B cell (primary cell): ENCODE measurements at places on chromosomes 16 and 17. TPM values are rescaled to one million over a fixed set of nuclear protein-coding genes. Genes with fewer than 3 reads are reported as not detected.

GRCh38 chr17:57490890-57491289 is 234.6 kb downstream of the MSI2 start:
- DNase-seq, result no peak

The SLC52A1 gene
- not detected in 2 replicates for total RNA-seq

The CCL14 gene
- not detected in 2 replicates for total RNA-seq

The CASKIN1 gene
- 0.05 TPM in 1 of 2 replicates, not detected in the other for total RNA-seq

DNA sequence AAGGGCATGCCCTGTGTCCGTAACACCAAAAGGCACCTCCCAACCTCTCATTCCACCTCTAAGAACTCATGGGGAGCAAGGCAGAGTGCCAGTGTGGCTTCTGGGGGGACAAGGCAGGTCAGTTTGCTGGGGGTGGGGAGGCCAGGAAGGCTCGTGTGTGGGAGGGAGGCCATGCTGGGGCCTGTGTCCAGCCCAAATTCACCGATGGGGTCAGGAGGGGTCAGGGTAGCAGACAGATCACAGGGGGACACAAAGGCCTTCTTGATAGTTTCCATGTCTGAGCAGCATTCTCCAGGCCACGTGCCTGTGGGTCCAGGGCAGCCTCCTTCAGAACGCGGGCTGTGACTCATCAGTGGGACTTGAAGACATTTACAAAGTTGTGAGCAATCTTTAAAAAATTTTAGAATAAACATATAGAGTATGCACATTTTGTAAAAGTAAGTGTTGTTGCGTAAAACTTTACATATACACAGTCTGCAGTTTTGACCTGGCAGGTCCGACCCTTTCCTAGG is 20.9 kb downstream of the SPACA3 start:
- no peak for DNase-seq

GRCh38 chr17:42969001-42969581 is 4.8 kb upstream of the AARSD1 start:
- no peak for DNase-seq

The WSCD1 gene
- total RNA-seq, result not detected in 2 replicates

DNA sequence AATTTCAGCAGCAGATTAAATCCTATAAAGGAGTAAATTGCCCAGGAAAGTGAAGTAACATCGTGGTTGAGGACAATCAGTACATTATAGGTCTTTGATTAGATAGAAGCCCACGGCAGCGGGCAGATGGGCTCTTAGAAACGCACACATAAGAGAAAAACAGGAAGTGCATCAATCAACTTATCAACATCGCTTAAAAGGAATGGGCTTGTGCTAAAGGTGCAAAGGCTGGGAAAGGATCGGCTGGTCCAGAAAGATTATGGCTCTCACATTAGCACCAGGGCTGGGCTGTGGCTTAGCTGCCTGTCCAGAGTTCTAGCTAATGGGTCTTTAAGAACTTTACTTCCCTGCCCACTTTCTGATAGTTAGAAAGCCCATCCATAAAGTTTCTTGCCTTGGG is 292.0 kb upstream of the TNRC6C start:
- no peak for DNase-seq

- DNase-seq, result no peak
Measured at GRCh38 chr16:87252269-87252970, 64.8 kb downstream of the C16orf95 start.

- no peak for DNase-seq
Measured at GRCh38 chr16:535446-536405, 8.2 kb downstream of the CAPN15 start.

DNA sequence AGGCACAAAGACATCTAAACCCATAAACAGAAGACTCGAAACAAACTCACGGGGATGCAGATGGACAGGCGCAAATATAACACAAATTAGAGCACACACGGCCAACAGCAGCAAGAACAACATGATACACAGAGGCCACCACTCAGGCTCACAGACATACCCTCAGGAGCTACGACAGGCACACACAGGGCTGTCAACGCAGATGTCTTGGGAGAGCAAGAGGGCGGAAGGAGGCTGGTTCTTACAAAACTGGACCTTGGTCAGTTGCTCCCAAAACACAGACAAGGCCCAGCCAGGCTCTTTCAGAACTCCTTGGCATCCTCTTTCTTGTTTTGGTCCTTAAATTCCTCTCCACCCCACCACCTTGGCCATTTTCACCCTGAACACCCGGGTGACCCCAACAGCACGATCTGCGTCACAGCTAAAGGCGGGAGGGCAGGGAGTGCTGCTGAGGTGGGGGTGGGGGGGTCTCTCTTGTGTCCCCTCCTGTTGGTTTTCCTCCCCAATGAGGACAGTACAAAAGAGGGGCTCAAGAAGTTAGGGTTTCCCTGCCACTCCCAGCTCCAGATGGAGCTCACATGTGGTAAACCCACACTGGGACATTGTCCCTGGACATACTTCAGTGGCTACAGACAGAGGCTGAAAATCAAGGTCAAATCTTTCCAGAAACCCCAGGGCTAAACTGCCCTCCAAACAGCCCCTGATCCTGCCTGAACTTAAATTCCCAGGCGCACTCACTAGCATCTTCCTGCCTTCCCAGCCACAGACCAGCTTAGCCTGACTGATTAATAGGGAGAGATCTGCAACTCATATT is 221.3 kb downstream of the C16orf78 start:
- no peak for DNase-seq

DNA sequence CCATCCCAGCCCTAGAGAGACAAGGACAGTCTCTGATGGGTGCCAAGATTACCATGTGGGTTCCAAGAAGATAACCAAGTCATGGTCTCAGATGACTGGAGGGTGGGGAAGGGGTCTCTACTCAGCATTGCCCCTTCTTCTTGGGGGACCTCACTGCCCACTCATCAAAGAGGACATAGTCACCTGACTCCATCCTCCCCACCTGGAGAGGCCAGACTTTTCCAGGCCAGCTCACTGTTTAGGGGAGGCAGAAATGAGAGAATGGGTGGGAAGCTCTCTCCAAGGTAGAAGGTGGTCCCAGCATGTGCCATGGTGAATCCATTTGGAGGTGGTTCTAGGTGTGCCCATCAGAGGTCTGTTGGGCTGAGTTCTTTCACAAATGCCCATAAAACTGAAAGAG is 20.7 kb upstream of the IL21R start:
- DNase-seq, result no peak

GRCh38 chr17:58324409-58325288 is 3.9 kb downstream of the TSPOAP1 start:
- peak; percentile 46 for DNase-seq

DNA sequence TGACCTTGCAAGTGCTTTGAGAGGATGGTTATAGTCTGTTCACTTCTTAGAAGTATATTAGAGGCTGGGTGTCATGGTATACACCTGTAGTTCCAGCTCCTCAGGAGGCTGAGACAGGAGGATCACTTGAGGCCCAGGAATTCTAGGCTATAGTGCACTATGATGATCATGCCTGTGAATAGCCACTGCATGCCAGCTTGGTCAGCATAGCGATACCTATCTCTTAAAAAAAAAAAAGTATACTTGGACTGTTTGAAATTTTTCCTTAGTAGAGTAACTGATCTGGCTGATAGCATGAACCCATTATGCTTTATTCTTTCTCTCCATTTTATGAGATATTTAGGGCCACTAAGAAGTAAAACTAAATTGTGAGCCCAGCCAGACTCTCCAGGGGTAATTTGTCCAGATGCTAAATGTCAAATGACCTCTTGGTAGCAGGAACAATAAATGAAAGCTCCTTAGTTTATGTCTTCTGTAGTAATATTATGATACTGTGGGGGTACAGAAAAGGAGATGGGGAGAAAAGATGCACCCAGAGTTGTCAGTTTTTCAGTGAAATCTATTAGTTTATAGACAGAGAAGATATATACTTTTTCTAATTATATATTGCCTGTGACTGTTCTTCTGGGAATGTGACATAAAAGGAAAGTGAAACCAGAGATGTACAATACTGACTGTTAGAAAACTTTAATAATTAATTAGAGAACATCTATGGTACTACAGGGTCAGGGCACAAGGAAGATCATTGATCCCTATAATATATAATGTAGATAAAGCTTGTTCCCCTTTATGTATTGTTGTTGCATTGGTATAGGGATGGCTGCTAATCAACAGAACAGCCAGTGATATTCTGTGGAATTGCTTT is 335.3 kb upstream of the TBX2 start:
- no peak for DNase-seq

The ASB16 gene
- not detected in 2 replicates for total RNA-seq

The CCDC92B gene
- total RNA-seq, result not detected in 2 replicates

GRCh38 chr17:74466828-74467184 is 372 bp downstream of the CD300A start:
- DNase-seq, result no peak

- peak; percentile 69 for DNase-seq
Measured at GRCh38 chr17:83200231-83200699, 120.9 kb downstream of the METRNL start.

DNA sequence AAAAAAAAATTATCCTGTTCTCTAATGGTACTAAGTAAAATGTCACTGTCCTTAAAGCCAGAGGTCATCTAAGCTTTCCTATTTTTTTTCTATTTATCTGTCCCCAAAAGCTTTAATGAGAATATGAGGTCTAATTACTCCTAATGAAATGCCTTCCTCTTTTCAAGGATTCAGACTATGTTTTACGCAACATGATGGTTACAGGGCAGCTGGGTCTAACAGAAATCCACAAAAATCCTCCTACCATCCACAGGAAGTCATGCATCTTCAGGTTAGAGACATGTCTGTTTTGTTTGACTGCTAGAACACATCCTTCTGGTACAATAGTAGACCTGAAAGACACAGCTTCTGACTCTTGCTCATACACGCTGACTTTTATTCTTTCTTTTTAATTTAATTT is 29.7 kb upstream of the NSRP1 start:
- no peak for DNase-seq

The GNG13 gene
- not detected in 2 replicates for total RNA-seq

GRCh38 chr17:67685351-67685750 is 32.4 kb upstream of the NOL11 start:
- no peak for DNase-seq

GRCh38 chr16:23535901-23536300 is 21.2 kb downstream of the EARS2 start:
- DNase-seq, result no peak

DNA sequence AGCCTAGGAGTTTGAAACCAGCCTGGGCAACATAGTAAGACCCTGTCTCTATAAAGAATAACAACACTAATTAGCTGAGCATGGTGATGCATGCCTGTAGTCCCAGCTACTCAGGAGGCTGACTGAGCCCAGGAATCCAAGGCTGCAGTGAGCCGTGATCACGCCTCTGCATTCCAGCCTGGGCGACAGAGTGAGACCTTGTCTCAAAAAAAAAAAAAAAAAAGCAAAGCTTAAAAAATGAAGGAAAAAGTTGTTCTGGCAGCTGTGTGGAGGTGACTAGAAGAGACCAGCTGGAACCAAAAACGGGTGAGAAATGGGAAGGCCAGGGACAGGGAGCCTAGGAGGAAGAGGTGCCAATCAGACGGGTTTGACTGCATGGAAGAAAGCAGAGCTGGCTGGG is 4.2 kb downstream of the BCL7C start:
- DNase-seq, result no peak

DNA sequence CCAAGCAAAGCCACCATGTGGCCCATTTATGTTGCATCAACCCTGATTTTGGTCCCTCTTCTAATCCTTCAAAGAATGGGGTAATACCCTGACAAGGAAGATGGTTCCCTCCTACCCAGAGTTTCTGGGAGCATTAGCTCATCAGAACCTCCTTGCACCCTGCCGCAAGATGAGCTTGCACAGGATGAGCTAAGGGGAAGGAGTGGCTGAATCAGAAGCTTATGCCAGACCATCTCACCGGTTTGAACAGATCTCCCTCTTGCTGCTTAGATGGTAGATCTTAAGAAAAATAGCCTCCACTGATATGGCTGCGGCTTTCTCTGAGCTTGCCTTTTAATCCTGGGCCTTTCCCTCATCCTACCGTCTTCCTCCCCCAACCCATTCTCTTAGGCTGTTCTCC is 175.1 kb downstream of the SOX9 start:
- DNase-seq, result no peak

DNA sequence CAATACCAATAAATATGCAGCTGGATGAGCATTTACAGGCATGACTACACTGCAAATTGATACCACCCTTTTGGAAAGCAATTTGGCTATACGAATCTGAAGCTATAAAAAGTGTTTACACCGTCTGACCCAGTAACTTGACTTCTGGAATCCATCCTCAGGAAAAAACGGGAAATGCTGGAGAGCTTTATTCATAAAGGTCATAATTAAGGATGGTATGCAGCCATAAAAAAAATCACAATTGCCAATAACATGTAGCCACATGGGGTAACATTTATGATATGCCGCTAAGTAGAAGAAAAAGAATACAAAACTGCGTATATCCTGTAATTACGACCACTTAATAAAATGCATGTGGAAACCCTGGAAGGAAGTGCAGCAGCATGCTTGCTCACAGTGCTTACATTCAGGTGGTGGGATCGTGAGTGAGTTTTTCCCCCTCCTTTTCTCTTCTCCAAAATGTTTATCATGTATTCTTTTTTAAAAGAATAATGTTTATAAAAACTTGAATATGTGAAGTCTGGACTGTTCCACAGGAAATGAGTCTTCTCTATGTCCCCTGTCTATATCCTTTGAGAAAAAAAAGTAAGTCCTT is 34.2 kb downstream of the COPRS start:
- no peak for DNase-seq

DNA sequence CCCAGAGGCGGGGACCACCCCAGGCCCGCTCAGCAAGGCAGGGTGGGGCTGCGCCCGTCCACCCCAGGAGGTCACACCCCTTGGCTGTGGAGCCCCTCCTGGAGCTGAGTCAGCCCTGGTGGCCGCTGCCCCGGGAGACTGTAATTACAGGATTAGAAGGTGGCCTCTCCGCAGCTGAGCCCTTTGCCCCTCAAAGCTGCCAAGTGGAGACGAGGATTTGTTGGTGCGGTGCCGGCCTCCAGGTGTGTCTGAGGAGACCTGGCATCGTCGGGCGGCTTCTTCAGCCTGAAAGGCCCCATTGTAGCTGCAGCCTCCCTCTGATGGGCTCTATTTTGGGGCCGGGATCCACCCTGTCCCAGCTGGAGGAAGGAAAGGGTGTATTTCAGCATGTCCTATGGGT is 22.7 kb upstream of the SPNS2 start:
- DNase-seq, result no peak

DNA sequence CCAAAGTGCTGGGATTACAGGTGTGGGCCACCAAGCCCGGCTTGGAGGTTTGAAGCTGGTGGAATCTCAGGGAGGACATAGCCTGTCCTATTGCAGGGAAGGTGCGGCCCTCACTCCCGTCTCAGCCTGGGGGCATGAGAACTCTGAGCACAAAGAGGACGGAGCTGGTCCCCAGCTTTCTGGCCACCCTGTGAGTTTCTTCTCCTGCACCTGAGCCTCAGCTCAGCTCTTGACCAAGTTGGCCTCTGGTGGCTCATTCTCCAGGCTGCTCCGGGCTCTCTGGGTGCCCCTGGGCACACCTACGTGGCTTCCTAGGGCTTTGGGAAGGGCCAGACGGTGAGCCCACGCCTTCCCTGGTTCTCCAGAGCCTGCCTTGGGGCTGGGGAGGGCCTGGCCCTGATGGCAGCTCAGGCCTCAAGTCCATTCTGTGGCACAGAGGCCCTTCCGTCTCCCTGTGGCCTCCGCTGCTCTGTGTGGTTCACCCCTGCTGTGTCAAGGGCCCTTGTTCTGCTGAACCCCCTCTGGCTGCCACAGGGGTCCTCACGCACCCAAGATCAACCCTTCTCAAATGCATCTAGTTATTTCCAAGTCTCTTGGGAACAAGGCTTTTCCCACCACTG is 6.9 kb upstream of the FASN start:
- DNase-seq, result no peak

GRCh38 chr17:42651392-42651791 is 7.7 kb upstream of the TUBG2 start:
- DNase-seq, result no peak

- no peak for DNase-seq
Measured at GRCh38 chr16:77896415-77897128, 108.2 kb downstream of the VAT1L start.

- no peak for DNase-seq
Measured at GRCh38 chr17:68400404-68400735, 56.9 kb downstream of the WIPI1 start.

The GRAP gene
- total RNA-seq, result 59.8 and 73.8 TPM in 2 replicates
